PC-3 (cell line): ENCODE measurements at places on chromosomes 16 and 17.

DNA sequence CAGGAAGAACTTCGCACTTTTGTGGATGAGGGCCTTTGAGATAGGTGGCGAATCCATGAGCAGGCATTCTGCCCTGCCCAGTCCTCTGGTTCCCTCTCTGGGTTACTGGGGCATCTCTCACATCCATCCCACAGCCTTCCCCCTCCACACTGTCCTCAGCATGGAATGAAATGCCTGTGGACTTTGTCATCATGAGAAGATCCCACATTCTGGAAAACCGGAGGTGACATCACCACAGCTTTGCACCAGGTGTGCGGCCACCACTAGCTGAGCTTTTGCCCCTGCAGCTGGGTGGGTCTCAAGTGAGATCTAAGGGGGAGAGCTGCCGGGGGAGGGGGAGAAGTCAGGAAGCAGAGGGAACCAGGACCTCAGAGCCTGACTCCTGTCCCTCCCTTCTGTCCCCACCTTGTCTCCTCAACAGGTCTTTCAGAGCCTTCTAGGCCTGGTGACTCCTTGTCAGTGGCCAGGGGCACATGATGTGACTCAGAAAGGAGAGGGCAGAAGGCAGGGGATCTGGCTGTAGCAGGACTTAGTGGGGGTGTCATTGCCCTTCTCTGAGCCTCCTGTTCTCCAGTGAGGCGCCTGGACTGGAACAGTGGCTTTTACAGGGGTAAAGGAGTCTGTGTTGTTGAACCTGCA is 40.0 kb upstream of the DLX4 start:
- peak; percentile 54 for DNase-seq

DNA sequence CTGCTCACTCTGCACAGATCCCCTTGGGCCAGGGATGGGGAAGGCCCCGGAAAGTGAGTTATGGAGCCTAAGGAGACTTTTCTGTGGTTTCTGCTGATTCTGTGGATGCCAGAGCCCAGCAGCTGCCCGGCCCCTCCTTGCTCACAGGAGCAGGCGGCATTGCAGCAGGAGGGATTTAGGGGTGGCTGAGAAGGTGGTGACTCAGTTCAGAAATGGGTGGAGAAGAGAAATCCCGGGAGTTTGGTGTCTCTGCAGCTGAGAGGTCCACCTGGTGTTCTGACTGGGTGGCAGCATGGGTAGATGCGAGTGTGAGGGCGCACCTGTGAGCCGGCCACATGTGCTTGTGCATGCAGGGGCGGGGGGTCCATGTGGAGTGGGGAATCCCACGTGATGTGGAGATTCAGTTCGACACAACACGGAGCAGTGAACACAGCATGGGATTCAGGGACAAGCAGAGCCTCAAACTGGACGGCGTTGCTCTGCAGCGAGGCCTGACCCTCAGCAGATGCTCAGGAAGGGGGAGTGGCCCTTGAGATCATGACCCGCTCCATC is 16.0 kb upstream of the SPPL2C start:
- peak; percentile 22 for DNase-seq

DNA sequence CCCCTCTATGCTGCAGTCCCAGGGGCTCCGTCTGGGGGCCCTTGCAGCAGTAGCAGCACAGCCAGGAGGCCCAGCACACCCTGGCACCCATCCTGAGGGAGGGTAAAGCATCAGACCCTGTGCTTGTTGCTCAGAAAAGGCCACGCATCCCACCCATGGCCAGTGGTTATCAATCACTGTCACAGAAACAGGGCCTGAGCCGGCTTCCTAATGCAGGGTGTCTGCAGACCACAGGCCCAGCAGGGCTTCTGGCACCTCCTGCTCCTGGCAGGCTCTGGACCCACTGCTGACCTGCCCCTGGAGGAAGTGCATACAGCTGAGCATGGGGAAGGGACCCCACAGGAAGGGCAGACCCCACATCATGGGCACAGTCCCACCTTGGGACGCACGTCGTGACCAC is 26.9 kb upstream of the CDH15 start:
- DNase-seq = no peak

DNA sequence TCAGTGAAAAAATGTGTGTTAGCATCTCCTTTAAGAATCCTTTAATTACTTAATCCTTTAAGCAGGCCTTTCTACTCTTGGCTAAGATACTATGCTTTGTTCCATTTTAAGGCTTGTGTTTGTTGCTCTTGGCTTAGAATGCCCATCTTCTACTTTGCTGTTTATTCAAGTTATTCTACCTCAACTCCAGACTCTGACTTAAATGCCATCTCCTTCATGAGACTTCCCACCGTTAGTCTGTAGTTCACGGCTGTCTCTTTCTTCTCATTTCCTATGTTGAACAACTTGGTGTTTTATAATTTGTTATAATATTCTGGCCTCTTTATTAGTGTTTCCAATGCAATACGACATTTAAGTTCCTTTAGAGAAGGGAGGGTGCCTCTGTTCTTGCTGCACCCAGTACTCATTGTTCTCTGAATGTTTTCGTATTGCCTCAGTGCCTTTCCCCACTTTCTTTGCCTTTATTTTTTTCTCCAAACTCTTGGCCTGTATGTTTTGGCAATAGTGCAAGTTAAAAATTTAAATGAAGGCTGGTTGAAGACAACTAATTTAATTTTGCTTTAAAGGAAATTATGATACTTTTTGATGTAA is 6.1 kb upstream of the KRT10 start:
- DNase-seq = no peak

GRCh38 chr16:89039756-89040155 is 53.9 kb upstream of the ACSF3 start:
- DNase-seq = no peak

DNA sequence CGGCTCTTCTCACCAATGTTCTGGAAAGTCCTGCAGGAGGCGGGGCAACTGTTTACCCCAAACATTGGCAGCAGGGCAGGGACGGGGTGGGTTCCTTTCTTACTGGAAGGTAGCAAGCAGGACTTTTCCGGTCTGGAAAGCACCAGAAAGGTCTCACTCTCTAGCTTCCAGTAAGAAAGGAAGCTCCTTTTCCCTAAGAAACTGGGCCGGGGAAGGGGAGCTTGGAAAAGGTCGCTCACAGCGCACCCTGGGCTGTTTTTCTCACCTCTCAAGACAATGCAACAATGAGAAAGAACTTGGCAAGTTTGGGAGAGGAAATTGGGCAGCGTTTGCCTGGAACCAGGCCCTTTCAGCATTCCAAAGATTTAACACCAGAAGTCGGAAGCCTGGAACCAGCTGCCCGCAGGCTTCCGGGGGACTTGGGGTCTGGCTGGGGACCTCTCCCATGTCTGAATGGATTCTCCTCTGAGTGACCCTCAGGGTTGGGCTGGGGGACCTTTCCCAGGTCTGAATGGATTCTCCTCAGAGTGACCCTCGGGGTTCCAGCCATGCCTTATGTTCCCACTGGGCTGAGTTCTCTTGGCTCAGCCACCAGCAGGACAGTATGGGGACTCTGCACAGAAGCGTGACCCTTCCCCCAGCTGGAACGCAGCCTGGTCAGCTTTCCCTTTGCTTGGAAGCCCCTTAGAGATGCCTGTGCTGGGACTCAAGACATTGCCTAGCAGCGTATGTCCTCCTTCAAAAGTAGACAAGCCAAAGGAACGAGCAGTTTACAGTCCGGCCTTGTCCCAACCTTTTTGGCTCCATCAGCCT is 166.5 kb upstream of the PLCG2 start:
- no peak for DNase-seq

DNA sequence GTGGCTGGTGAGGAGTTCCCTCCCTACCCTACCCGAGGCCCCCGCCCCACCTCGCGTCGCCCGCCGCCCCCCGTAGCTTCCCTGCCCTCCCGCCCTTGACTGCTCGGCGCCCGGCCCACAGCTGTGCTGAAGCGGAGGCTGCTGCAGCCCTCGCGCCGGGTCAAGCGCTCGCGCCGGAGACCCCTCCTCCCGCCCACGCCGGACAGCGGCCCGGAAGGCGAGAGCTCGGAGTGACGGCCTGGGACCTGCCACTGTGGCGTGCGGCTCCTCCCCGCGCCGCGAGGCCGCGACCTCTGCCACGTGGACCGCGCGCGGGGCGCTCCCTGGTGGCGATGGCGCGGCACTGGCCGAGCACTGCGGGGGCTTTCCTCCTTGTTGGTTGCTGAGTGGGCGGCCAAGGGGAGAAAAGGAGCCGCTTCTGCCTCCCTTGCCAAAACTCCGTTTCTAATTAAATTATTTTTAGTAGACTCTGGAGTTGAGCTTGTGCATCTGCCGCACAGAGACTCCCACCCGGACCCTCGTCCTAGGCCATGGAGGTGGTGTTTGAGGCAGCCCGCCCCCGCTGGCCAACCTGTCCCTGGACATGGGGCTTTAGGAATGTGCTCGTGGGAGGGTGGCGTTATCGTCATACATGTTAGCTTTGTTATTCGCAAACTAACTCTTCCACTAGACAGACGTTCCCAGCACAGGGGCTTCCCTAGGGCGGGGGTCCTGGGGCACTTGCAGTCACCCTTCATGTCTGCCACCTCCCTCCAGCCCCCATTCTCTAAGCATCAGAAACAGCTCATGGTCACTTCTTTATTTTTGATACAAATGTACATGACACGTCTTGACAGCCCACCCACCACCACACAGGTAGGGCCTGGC is 4.4 kb downstream of the TP53I13 start:
- DNase-seq = no peak

GRCh38 chr17:34220752-34221395 is 34.2 kb upstream of the CCL2 start:
- no peak for DNase-seq

DNA sequence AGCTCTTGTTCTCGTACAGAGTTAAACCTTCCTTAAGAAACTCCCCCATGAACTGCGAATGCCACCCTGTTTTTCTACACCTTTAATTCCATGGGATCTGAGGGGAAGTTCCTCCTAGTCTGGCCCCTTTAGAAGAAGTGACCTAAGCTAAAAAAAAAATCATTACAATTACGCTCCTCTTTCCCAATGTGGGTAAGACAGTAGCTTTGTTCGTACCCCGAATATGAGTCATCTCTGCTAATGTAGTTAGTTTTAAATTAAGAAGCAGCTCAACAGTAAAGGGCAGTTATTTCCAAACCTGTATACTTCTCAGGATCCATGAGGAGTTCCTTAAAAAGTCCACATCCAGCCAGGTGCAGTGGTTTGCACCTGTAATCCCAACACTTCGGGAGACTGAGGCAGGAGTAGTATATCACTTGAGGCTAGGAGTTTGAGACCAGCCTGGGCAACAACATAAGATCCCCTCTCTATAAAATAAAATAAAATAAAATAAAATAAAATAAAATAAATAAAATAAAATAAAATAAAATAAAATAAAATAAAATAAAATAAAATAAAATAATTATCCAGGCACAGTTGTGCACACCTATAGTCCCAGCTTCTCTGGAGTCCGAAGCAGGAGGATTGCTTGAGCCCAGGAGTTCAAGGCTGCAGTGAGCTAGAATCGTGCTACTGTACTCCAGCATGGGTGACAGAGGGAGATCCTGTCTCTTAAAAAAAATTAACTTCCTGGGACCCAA is 26.1 kb downstream of the RCVRN start:
- no peak for DNase-seq

GRCh38 chr17:69058165-69058564 is 2.6 kb downstream of the ABCA9 start:
- DNase-seq = no peak

DNA sequence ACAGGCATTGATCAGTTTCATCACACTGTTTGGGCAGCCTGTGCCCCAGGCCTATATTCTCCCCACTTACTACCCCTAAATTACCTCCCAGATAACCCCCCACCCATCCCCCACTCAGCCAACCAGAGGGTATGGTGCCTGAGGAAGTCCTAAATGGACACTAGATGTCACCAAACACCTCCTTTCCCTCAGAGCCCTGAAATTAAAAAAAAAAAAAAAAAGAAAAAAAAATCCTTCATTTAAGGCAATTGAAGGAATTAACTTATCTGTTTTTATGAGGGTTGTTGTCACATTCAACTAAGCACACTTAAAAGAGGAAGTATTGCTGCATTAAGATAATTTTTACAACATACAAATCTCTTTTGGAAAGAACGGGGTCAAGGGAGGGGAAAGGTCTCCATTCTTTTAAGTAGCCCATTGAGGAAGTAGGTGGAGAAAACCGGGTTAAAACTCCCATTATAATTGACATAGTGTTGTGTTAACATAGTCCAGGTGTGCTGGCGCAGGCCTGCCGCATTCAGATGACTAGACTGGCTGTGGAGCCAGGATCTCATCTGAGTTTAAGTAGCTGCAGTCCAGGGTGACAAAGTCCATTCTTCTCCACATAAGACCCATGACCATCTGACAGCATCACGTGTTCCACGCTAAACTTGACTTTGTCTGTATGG is 46.3 kb downstream of the SNX11 start:
- DNase-seq = peak; percentile 64

GRCh38 chr17:55660178-55660886 is 62.3 kb downstream of the TMEM100 start:
- no peak for DNase-seq

GRCh38 chr16:4767872-4768548 is 1.0 kb upstream of the ZNF500 start:
- no peak for DNase-seq
